ENCODE measurements at places on chromosomes 6 and 20. TPM values are rescaled to one million over a fixed set of nuclear protein-coding genes. Genes with fewer than 3 reads are reported as not detected.

HMGCLL1 gene
- 43.5 TPM for total RNA-seq

BANF2 gene
- total RNA-seq, result not detected

GRM1 gene
- total RNA-seq, result 25.0 TPM

MAS1 gene
- 0.31 TPM for total RNA-seq

PRL gene
- total RNA-seq, result not detected

FAM83C gene
- not detected for total RNA-seq

HLA-DOA gene
- total RNA-seq, result 0.31 TPM

DLK2 gene
- total RNA-seq, result 8.5 TPM

BTNL2 gene
- total RNA-seq, result not detected

UBE3D gene
- 21.3 TPM for total RNA-seq

HRH3 gene
- 0.31 TPM for total RNA-seq
